ENCODE measurements at places on chromosomes 5 and 9.

DNA sequence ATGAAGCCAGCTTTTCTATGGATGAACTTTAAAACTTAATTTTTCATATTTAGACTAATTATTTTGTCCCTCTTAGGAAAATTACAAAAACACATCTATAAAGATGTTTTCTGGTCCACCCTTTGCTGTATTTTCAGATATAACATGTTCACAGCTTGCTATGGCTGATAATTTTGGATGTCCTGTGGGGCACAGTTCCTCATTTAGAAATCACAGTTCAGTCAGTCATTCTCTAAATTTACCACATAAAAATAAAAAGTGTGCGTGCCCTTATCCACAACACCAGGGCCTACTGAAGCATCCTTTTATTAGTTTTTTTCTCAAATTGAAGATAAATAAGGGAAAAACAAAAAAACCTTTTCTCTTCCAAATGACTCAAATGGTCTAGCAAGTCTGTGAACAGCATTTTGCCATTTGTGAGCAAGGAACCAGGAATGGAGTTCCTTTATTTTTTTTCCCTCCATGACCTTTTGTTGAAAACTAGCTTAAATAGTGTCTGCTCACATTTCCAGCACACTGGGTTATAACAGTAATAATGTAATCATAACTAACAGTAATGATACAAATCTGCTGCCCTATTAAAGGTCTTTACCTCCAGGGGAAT, 87.1 kb downstream of the CEMIP2 start:
- no peak for DNase-seq

GRCh38 chr9:137326445-137327065, 24.5 kb upstream of the NRARP start:
- no peak for DNase-seq

- DNase-seq = peak; percentile 68
These were observed 13.8 kb downstream of the ANKRD33B start for GRCh38 chr5:10577371-10578292.

GRCh38 chr9:1098551-1098950, 48.4 kb downstream of the DMRT2 start:
- DNase-seq = no peak

- no peak for DNase-seq
These were observed 809 bp downstream of the MCCC2 start for GRCh38 chr5:71587766-71588532.

DNA sequence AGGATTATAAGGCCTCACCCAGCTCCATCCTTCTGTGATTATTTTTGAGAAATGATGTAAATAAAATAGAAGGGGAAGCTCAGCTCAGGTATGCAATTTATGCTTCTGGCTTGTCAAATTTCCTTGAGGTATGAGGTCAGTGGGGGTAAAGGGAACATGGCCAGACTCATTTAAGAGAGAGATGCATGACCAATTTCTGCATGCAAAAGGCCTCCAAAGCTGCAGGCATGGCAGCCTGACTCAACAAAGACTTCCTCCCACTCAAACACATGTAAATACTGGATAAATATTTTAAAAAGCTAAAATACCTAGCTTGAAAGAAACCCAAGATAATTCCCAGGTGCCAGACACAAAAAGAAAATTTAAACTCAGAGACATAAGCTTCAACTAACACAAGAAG, 101.4 kb upstream of the SLC1A3 start:
- DNase-seq = no peak

DNA sequence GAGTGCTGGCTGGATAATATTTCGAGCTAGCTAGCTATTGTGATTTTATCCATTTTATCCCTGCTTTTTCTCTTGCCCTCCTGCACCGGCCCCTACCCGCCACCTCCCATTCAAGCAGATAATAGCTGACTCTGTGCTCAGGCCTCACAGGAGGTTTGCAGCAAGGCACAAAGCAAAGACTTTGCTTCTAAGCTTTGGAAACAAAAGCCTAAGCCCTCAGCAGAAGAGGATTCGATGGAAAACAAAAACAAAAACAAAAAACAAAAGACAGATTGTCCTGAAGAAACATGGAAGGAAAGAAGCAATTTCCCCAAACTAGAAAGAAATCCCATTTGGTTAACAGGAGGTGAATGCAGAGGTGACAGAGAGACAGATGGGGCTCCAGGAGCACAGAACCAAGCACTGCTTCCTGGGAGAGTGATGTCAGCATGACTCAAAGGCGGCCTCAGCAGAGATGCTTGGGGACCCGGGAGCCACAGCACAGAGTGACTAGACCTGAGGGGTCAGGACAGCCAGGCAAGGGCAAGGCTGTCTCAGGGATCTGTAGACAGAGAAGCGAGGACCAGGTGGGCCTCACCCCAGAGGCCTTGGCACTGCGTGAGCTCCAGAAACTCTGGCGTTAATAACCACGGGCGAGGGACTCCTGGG, 28.4 kb downstream of the MTX3 start:
- DNase-seq = peak; percentile 49

DNA sequence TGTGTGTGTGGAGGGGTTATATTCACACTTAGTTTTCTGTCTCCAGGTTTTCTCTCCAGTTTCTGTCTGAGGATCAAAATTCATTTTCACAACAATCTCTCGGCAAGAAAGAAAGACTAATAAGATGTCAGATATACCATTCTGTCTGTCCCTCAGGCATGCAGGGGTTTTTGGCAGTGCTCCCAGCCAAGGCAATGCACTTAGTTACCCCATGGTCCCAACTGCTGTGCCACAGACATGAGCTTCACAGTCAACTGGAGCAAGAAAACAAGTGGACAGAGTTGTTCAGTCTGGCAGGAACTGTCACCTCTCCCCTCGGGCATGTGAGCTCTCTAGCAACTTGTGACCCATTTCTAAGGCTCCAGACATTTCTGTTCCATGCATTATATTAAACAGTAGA, 101.7 kb upstream of the LHFPL2 start:
- DNase-seq = no peak

DNA sequence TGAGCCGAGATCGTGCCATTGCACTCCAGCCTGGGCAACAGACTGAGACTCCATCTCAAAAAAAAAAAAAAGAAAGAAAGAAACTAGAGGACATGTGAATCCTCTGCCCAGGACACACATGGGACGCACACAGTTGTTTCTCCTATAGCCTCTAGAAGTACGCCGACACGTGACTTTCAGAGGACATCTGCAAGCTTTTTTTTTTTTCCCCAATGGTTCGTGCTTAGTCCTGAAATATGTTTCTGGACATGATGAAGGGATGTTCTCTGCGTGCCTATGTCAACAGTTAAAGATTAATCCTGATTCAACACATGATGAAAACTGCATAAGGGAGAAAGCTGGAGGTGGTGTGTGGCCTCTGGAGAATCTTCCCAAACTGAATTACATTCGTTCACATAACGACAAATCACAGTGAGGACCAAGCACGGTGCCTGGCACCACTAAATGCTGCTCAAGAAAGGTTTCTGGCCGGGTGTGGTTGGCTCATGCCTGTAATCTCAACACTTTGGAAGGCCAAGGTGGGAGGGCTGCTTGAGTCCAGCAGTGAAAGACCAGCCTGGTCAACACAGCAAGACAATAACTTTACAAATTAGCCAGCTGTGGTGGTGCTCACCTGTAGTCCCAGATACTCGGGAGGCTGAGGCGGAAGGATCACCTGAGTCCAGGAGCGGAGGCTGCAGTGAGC, 9.8 kb downstream of the COL23A1 start:
- no peak for DNase-seq

- peak; percentile 96 for DNase-seq
These were observed 9.0 kb downstream of the RGS14 start for GRCh38 chr5:177366528-177367322.

- peak; percentile 37 for DNase-seq
These were observed 68.7 kb upstream of the WDR41 start for GRCh38 chr5:77560677-77561263.

- DNase-seq = no peak
These were observed 79.0 kb upstream of the ZNF608 start for GRCh38 chr5:124825250-124825982.

DNA sequence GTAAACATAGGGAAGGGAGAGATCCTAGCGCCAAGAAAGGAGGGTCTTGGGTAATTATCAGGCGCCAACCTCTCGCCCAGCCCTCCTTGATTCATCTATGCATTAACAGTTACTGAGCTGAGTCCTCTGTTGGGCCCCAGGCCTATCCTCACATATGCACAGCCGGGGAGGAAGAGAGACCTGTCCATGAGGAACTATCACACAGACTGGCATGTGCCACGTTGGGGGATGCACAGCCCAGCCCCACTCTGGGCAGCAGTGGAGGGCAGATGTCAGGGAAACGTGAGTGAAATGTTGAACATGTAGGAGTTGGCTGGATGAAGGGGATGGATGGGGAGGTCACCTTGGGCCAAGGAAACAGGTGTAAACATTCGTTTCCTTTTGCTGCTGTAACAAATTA, 18.8 kb upstream of the ENHO start:
- no peak for DNase-seq

DNA sequence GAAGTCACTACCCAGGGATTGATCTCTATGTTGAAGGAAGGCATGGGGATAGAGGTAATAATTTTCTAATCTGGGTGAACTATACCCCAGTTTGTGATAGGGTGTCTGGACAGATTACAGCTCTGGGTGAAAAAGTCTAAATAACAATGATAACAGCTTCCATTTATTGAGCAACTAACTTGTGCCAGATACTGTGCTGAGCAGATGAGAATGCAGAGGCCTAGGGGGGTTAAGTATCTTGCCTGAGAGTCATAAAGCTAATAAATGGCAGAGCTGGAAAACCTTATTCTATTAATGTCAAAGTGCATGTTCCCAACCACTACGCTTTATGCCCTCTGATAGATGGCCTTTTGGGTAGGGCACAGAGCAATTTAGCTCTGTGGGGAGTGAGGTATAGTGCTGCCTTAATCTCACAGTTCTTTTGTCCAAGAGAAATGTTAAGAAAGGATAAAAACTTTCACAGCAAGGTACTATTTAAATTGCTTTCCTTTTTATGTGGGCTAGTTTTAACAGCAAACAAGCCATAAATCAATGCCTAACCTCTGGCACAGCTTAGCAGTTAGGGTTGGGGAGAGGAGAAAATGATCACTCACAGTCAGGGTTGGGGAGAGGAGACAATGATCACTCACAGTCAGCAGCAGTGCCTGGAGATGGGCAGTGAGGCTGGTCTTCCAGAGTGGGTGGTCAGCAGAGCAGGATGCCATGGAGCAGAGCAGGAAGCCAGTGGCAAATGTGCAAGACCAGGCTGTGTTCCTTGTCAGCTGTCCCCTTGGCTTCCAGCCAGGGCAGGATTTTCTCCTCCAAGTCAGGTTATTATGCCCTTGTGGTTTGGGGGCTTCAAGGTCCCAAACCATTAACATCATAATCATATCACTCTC, 187.0 kb downstream of the CARTPT start:
- no peak for DNase-seq

GRCh38 chr9:112378328-112379176, 1.4 kb upstream of the HSDL2 start:
- no peak for DNase-seq

- DNase-seq = no peak
These were observed 122.3 kb downstream of the VAV2 start for GRCh38 chr9:133869674-133870405.

GRCh38 chr9:104276709-104277245, 182.7 kb downstream of the SMC2 start:
- peak; percentile 8 for DNase-seq

DNA sequence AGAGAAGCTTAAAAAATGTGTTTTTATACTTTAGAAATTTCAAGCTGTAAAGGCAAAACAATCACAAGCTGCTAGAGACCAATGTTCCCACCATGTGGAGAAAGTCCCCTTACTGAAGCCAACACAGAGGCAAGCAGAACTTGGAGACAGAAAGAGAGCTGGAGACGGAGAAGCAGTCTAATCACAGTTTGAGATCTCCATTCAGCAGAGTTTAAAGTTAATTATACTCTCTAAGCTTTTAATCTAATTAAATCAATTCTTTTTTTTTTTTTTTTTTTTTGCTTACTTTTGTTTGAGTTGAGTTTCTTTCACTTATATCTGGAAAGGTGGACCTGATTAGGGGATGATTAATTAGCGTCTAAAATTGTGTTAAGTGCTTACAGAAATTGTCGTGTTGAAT, 1534.3 kb downstream of the MAT2B start:
- DNase-seq = no peak

DNA sequence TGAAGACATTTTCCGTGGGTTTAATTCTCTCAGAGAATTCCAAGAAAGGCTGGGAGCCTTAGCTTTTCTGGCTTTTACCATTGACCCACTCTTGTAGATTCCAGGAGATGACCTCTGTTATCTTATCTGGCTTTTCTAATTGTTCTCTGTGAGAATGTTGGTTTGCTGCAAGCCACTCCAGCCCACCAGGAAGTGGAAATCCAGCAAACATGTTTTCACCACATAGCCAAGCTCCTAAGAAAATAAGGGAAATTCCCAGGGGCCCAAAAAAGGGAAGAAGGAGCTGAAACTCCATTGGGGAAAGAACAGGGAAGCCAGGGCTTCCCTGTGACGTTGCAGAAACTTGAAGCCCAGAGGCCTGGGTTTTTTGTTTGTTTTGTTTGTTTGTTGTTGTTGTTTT, 19.7 kb downstream of the GPR107 start:
- DNase-seq = no peak

DNA sequence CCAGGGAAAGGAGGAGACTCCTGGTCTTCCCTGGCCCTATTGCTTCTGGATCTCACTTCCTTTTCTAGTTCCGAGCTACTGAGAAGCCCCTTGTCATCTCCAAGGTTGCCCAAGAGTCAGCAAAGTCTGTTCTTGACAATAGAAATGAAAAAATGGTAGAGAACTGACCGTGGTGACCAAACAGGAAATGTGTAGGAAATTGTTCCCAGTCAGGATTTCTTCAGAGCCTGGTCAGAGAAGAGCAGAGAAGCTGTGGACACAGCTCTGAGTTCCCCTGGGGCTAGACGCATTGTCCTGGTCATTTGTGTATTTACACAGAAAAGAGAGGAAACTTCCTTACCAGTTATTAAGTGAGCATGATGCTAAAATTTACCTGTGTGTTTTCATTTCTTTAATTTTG, 35.6 kb downstream of the S1PR3 start:
- DNase-seq = no peak

DNA sequence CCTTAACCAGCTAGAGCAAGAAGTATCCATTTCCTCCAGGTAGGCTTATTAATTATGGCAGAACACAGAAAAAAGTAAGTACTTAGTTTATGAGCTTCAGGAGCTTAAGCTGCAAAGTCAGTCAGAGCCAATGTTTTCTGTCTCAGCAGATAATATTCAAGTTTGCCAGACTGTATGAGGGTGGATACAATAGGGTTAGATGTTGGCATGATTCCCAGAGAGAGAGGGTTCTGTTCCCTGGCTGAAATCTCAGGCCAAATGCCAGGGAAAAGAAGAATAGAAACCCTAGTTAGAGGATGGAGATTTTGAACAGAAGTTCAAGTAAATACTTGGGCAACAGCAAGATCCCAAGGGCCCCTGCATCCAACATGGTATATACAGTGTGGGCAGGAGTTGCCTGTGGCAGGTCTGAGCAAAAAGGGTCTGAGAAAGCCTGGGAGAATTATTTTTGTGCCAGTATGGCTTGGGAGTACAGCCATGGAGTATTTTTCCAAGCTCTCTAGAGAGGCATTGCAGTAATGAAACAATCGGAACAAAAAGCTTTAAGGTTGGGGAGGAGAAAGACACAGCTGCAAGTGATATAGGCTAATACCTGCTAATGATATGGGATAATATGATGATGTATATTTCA, 31.0 kb upstream of the ISOC1 start:
- no peak for DNase-seq
